BJ (cell line): ENCODE measurements at places on chromosomes 5 and 9. TPM values are rescaled to one million over a fixed set of nuclear protein-coding genes. Genes with fewer than 3 reads are reported as not detected.

The LHX6 gene
- polyA plus RNA-seq: not detected in 2 replicates

DNA sequence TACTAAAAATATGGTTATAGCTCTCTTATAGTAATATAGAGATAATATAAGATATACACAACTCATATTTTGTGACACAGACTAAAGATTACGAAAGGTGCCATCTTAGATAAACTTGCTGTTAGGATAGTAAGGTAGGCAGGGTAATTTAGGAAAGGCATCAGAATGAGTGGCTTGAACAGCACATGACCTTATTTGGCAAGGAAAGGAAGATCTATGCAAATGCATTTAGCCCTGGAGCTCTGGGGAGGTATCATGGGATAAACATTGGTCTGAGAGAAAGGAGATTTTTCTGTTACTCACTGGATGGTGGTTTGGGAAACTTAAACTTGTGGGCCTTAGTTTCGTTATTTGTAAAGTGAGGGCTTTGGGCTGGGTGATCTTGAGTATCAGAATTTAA, 65.8 kb downstream of the KCTD16 start:
- DNase-seq: no peak

- no peak for DNase-seq
Measured at GRCh38 chr5:148729182-148729581, 74.9 kb upstream of the HTR4 start.

The ADAMTS12 gene
- 25.6 and 30.1 TPM in 2 replicates for polyA plus RNA-seq

GRCh38 chr9:134658378-134658955, 16.9 kb downstream of the COL5A1 start:
- no peak for DNase-seq

The NTNG2 gene
- polyA plus RNA-seq: 0.44 and 0.74 TPM in 2 replicates

DNA sequence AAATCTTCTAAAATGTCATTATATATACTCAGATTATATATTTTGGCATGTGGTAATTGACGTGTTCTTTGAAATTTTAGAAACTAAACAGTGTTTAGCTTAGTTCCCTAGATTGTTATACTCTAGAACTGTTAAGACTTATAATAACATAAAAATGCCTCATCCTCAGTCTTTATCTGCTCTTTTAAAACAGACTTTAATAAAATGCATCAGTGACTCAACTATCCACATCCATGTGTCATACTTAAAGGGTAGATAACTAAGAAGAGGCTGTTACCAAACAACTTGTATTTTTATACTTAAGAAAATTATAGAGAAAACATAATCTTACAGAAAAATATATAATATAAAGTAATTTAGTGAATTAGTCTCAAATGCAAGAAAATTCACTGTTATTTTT, 15.2 kb downstream of the NFIL3 start:
- DNase-seq: no peak

DNA sequence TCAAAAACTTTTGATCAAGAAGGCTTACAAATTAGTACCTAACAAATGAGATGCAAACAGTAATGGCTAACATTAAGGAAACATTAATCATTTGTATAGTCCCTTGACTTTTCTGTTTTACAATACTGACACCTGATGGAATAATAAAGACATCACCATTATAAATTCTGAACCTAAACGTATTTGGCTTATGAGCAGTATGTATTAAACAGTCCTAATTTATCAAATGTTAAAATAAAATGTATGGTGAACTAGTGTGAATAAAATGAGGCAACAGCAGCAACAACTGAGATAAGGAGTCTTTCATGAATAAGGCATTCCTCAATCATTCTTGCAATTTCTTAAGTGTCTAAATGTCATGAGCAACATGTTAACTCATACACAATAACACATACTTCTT, 6.0 kb downstream of the PUM3 start:
- no peak for DNase-seq

DNA sequence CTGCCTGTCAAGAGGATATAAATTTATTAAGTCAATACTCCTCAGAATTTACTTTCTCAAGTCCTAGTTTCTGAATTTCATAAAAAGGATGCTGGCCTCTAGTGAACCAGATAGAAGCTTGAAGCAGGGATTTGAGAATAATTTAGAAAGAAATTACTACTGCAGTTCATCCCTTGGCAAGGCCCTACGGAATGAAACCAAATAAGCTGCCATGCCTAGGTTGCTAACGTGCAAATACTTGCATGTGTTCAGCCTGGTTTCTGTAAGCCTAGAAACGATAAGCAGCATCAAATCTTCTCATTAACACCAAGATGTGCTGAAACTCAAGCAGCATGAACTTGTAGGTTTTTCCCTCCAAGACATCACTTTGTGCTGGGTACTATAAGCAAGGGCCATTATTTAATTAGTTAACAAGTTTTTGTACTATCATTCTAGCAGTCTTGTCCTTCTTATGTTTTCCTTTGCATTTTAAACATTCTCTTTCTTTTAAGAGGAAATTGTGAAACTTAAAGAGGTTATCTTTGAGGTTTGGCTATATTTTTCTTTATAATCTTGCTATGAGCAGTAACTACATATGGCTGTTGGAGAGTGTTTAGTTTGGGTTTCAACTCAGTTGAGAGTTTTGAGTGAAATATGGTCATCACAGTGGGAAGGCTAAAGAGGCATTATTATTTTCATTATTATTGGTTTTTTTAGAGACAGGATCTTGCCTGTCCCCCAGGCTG, 71.8 kb downstream of the ADAMTSL1 start:
- no peak for DNase-seq

DNA sequence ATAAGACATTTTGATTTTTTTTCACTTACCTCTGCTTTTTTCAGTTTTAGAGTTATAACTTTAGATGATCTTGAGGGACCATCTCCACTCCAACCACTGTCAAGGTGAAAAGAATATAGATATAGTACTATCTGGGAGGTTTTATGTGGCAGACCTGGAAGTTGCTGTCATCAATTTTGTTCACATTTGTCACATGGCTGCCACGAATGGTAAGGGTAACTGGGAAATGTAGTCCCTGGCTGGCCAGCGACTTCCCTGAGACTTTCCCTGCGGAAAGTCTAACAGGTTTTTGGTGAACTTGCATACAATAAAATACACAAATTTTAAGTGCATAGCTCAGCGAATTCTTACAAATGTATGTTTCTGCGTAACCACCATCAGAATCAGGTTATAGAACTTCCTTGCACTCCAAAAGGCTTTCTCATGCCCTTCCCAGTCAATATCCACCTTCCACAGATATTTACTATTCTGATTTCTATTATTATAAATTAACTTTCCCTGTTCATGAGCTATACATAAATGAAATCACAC, 121.5 kb downstream of the MAT2B start:
- DNase-seq: no peak

- no peak for DNase-seq
Measured at GRCh38 chr5:96433066-96433447, at the start of gene PCSK1. TSS of gene PCSK1 (minus strand) at chr5:96433248. CDS start at chr5:96433042, 206 bp downstream.

GRCh38 chr5:14726066-14726838, 61.7 kb downstream of the OTULIN start:
- DNase-seq: no peak

DNA sequence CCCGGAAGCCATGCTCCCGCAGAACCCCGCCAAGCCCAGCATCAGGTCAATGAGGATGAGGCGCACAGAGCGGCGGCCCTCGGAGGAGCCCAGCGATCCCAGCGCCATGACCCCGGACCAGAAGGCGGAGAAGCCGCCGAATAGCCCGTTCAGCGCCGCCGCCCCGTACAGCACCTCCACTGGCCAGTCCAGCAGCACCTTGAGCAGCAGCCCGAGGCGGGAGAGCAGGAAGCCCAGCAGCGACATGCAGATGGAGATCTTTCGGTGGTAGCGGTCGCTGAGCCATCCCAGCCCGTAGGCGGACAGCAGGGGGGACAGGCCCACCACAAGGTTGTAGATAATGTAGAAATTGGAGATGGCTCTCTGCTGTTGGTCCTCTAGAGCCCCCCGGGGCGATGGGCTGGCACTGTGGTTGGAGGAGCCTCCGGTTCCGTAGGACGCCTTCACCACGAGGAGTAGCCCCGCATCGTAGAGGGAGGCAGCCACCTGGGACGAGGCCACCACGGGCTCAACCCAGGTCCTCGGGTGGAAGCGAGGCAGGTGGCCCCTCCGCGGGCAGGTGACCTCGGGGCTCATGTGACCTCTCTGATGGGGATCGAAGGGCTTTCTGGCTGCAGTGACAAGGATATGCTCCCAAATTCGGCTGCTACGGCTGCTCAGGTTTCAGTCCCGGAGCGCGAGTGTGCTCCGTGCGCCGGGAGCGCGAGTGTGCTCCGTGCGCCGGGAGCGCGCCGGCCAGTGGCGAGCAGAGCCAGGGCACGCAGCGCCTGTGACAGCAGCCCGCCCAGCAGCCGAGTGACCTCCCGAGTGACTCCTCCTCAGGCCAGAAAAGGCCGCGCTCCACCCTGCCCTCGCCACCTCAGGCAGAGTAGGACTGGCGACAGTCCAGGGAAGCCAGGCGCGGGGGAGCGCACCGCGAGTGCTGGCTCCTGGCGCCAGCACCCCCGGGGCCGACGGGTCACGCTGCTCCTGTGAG, at the start of gene SLC46A2:
Gene SLC46A2, minus strand, starts transcription at position 771 of the 976 bp plus-strand sequence. Its CDS starts 195 bp downstream, at position 576.
- no peak for DNase-seq

DNA sequence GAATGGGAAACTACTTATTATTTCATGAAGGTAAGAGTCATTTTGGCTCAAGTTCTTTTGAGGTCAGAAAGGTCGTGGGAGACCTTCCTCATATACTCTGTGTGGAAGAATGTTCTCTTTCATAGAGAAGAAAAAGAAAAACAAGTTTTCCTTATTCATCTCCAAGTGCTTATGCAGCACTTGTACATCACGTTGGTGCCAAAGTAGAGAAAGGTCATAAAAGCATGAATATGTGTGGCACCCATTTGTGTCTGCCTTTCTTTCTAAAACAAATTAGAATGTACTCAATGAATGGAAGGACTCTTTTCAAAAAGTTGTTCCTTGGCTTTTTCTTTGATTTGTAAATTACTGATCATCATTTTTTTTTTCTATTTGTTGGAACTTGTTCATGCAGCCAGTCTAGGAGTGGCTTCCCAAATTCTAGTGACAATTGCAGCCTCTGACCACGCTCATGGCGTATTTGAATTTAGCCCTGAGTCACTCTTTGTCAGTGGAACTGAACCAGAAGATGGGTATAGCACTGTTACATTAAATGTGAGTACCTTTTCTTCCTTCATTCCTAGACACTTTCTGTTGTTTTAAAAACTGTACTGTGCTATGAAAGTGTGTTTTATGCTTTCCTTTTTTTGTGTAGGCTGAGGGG, 122.4 kb downstream of the ADGRV1 start:
- no peak for DNase-seq

DNA sequence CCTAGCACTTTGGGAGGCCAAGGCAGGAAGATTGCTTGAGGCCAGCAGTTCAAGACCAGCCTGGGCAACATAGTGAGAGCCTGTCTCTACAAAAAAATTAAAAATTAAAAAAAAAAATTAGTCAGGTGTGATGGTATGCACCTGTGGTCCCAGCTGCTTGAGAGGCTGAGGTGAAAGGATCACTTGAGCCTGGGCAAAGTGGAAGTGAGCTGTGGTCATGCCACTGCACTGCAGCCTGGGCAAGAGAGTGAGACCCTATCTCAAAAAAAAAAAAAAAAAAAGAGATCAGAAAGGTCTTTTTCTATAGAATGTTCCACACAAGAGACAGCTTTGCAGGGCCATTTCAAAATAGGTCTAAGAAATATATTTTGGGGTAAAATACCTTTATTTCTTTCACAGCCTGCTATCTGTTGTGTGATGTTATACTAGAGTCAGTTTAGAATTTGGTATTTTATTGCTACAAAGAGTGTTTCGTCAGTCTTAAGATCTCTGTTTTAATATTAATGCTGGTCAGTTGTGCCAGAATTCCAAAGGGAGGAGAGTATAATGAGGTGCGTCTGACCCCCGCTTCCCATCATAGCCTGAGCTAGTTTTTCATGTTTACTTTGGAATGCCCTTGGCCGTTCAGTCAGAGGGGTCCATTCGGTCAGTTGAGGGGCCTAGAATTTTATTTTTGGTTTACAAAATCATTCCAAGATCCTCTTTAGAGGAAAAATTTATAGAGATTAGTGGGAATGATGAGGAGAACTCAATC, 9.4 kb downstream of the LNPEP start:
- no peak for DNase-seq

The RASEF gene
- polyA plus RNA-seq: not detected in 2 replicates

The GPR151 gene
- not detected in 2 replicates for polyA plus RNA-seq
